ENCODE measurements at places on chromosomes 3 and 15.

GRCh38 chr3:128572644-128573105 lies 77.9 kb downstream of the RPN1 start:
- DNase-seq = no peak

DNA sequence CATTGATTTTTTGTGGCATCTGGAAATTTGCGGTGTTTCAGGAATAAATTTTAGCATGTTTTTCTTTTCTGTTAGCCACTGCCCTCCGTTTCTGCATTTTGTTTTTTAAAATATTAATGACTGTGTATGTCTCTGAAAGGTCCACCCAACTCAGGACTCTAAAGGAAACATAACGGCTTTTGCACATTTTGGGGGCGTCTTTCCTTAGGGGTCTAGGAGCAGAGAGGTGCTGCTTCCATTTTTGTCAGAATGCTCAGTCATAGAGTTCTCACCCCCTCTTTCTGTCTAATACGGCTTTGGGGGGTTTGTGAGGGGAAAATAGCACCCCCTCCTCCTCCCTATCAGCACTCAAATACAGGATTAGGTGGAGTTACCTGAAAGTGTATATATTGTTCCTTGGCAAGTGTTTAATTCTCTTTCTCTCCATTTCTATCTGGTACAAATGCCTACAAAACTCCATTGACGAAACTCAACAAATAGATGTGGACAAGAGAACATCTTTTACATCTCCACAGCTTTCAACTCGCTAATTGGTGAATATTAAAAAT lies 219.4 kb downstream of the MEIS2 start:
- no peak for DNase-seq

DNA sequence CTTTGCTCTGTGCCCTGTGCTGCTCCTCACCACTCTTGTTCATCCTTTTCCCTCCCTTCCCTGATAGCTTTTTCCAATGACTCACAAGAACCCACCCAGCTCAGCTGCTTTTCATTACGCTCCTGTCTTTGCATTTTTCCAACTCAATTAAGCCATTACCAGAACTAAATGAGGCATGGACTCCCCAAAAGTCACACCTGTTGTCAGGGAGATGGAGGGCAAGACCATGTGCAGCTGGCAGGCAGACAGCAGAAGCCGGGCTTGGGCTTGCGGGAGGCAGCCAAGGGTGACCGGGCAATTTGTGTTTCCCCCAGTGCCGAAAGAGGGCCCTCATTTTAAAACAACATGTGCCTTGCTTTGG lies 64.3 kb downstream of the CASR start:
- no peak for DNase-seq

- DNase-seq = peak; percentile 27
Observed at GRCh38 chr3:179452872-179453271, 1.6 kb upstream of the GNB4 start.

GRCh38 chr3:22606461-22606860 lies 596.7 kb upstream of the UBE2E2 start:
- DNase-seq = no peak

GRCh38 chr3:110855207-110855606 lies 216.4 kb upstream of the NECTIN3 start:
- no peak for DNase-seq

DNA sequence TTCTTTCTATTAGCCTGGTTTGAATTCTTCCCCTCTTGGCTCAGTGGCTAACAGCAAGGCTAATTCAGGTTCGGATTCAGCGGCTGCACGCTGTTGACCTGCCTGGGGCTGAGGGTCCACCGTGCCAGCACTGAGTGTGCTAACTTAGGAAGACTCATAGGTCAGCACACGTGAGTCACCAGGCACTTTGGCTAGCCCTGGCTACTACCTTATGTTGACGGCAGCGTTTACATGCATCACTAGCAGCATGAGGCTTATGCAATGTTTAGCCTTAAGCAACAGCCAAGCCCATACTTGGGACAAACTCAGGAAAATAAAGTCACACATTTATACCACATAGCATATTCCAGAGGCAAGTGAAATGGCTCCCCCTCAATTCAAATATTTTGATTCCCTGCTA lies 137.7 kb downstream of the RAB11A start:
- no peak for DNase-seq

DNA sequence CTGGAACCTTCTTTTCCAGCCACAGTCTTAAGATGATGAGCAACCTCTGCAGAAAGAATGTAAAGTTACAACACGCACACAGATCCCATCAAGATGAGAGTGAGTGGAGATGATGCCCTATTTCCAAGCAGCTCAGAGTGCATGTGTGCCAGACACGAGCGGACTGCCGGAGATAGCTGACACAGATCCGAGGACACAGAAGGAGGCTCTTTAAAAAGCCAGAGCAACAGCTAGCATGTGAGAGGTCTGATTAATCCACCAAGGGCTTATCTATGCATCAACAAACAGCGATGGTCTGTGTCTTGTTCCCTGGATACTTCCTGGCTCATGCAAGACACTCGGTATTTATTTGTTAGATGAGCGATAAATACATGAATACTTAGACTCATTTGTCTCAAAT lies 128.6 kb upstream of the DLG1 start:
- no peak for DNase-seq

- no peak for DNase-seq
Observed at GRCh38 chr3:14861446-14862302, 42.9 kb downstream of the FGD5 start.

DNA sequence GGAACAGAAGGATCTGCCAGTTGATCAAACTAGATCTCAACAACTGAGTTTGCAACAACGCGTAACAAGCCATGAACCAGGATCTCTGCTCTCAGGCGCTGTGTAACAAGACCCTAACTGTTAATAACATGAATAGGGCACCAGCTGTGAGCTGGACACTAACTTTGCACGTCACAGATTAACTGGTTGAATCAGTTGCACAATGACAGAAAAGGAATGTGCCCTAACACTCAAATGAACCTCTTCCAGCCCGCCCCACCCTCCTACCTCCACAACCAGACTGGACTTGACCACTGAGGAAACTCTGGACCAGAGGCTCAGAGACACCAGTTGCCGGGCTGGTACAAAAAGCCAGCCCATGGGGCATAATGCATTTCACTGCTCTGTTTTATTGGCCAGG lies 34.3 kb downstream of the MCF2L2 start:
- no peak for DNase-seq

DNA sequence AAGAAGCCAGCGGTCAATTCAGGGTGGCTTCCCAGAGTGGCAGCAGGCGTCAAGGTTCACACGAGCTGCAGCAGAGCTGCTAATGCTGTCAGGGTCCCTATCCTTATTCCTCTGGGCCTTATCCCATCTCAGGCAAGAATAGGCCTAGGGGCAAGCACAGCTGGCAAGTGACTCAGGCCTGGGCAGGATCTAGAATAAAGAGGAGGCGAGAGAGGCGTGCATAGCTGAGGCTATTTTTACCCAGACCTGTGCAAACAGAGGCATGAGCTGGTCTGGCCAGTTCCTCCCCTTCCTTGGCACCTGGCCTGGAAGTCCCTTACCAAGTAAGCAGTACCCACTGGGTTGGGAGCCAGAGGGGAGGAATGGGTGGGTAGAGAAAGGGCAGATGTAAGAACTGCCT lies 12.2 kb upstream of the VIPR1 start:
- DNase-seq = peak; percentile 79

- no peak for DNase-seq
Observed at GRCh38 chr3:35549690-35550089, 89.6 kb upstream of the ARPP21 start.

- DNase-seq = no peak
Observed at GRCh38 chr3:103167850-103168249, 733.0 kb downstream of the ZPLD1 start.

All from dermis blood vessel endothelial cell (primary cell).